ENCODE measurements at places on chromosomes 7 and 10. TPM values are rescaled to one million over a fixed set of nuclear protein-coding genes. Genes with fewer than 3 reads are reported as not detected.

Gene PARD3
- total RNA-seq = 35.2 TPM

- peaks cover 19% of the 10 kb centered on the region for H3K4me1 ChIP-seq
- no peaks in the 10 kb centered on the region for H3K27me3 ChIP-seq
- no peak for DNase-seq
- no peak overlapping the region for H3K27ac ChIP-seq
- H3K4me3 ChIP-seq = no peak overlapping the region
- no peaks in the 10 kb centered on the region for H3K36me3 ChIP-seq
Measured at GRCh38 chr10:31830887-31831286, 97.7 kb downstream of the ARHGAP12 start.

Gene GPR158
- 0.13 TPM for total RNA-seq

- DNase-seq = no peak
- H3K27me3 ChIP-seq = no peaks in the 10 kb centered on the region
- H3K4me1 ChIP-seq = no peaks in the 10 kb centered on the region
- no peak overlapping the region for H3K4me3 ChIP-seq
- no peaks in the 10 kb centered on the region for H3K36me3 ChIP-seq
- H3K27ac ChIP-seq = no peak overlapping the region
Measured at GRCh38 chr7:118052336-118052735, 131.6 kb upstream of the LSM8 start.

DNA sequence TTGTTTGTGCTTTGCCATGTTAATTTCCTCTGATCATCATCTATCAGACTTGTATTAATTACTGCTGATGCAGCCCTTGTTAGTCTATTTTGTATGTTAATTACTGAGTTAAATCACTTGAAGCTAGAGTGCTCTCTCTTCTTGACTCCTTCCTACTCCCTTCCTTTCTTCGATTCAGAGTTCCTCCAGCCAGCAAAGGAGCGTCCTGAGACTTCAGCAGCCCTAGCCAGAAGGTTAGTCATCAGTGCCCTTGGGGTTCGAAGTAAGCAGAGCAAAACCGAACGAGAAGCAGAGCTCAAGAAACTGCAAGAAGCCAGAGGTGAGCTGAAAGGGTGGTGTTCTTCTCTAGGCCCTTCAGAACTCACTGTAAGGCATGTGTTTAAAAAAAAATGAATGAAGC, 32.1 kb downstream of the LOXL4 start:
- H3K4me3 ChIP-seq = no peak overlapping the region
- H3K4me1 ChIP-seq = no peaks in the 10 kb centered on the region
- no peaks in the 10 kb centered on the region for H3K27me3 ChIP-seq
- no peak for DNase-seq

DNA sequence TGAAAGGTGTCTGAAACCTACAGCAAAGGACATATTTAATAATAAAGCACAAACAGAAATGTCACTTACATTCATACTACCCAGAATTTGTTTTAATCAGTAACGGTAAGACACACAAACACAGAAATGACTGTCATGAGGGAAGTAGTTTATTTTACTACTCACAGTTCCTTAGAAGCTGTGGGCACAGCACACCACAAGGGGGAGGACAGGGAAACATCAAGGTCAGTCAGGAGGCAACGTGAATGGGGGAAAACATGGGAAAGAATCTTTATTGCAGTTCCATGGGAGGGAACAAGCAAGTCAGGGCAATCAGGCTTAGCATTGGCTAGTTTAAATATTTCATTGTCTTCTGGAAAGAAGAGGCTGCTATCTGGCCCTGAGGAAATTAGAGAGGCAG, 123.8 kb upstream of the PDSS1 start:
- H3K36me3 ChIP-seq = no peaks in the 10 kb centered on the region
- no peak overlapping the region for H3K4me3 ChIP-seq
- no peaks in the 10 kb centered on the region for H3K4me1 ChIP-seq
- DNase-seq = no peak
- H3K27me3 ChIP-seq = no peaks in the 10 kb centered on the region

Gene ZNHIT1
- total RNA-seq = 71.5 TPM

- no peaks in the 10 kb centered on the region for H3K4me1 ChIP-seq
- no peak overlapping the region for H3K27ac ChIP-seq
- H3K36me3 ChIP-seq = no peaks in the 10 kb centered on the region
- no peak overlapping the region for H3K4me3 ChIP-seq
- H3K27me3 ChIP-seq = no peaks in the 10 kb centered on the region
Measured at GRCh38 chr10:59976909-59977308, 70.6 kb upstream of the CCDC6 start.

Gene PAX4
- total RNA-seq = 0.33 TPM

Gene PILRA
- total RNA-seq = 4.2 TPM

Gene MMS19
- total RNA-seq = 127 TPM

- H3K4me3 ChIP-seq = no peak overlapping the region
- H3K36me3 ChIP-seq = peaks cover 9% of the 10 kb centered on the region
- H3K4me1 ChIP-seq = peaks cover 50% of the 10 kb centered on the region
- H3K27me3 ChIP-seq = peaks cover 22% of the 10 kb centered on the region
- no peak overlapping the region for H3K27ac ChIP-seq
- DNase-seq = no peak
Measured at GRCh38 chr10:80545258-80545881, 7.7 kb downstream of the SH2D4B start.

DNA sequence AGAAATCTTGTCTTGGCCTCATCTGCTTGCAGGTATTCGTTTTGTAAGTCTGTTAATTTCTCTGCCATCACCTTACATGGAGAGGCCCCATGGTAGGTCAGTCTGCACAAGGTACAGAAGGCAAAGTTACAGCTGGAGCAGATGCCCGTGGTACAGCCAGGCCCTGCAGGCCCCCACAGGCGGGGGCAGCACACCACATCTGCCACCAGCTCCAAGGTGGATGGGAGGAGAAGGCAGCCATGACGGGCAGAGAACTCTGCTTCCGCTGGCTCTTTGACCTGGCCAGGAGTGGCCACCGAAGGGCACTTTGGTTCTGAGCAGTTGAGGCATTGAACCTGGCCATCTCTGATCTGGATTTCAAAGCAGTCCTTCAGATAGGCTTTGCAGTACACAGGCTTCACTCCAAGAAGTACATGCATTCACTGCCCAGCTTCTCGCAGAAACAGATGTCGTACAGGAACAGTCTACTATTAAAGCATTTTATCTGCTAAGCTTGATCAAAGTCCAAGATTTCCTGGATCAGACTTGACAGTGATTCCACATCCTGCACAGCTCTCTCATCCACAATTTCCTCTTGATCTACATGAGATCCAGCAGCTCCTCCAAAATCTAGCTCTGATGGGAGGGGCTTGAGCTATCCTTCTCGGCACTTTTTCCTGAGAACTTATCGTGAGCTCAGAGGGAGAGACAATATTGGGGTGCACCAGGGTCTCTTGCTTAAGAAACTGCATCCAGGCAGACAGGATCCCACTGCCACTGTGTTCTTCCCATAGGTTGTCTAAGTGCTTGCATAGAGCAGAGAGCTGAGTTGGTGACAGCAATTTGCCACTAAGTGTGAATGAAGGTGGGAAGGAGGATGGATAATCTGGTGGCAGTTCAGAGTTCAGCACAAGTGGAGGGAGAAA, 120.7 kb downstream of the TRRAP start:
- H3K27me3 ChIP-seq = peaks cover 6% of the 10 kb centered on the region
- peaks cover 34% of the 10 kb centered on the region for H3K36me3 ChIP-seq
- no peak overlapping the region for H3K4me3 ChIP-seq

Gene SPDYE16
- total RNA-seq = not detected

DNA sequence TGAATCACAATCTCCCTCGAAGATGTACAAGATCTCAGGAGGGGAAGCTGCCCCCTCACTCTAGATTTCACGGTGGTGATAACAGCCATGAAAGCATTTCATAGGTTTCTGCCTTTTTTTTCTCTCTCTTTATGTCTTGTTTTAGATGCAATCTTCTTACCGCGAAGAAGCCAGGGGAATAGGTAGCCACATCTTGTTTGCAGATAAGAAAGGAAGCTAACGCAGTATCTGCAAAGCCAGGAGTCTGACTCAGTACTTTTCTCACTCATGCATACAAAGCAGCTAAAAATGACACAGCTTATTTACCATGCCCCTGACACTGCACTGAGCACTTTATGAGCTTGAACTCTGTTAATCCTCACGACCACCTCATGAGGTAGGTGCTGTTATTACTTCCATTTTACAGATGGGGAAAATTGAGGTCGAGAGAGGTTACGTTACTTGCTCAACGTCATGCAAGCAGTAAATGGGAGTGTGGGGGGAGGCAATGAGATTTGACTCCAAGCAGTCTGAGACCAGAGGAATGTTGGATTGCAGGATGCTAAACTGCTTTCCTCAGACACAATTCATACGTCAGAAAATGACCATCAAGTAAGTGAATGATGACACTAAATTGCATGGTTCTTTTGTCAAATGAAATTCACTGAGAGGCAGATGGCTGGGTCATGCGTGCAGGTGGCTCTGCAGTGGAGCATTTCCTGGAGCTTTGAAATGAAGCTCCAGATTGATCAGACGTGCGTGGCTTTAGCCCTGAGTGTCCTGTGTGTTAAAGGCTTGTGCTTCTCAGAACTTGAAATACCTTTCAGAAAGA, 3.3 kb downstream of the MAP3K8 start:
- peaks cover 8% of the 10 kb centered on the region for H3K27me3 ChIP-seq
- H3K4me3 ChIP-seq = no peak overlapping the region
- H3K36me3 ChIP-seq = no peaks in the 10 kb centered on the region
- peaks cover 17% of the 10 kb centered on the region for H3K4me1 ChIP-seq
- H3K27ac ChIP-seq = no peak overlapping the region
- DNase-seq = no peak

DNA sequence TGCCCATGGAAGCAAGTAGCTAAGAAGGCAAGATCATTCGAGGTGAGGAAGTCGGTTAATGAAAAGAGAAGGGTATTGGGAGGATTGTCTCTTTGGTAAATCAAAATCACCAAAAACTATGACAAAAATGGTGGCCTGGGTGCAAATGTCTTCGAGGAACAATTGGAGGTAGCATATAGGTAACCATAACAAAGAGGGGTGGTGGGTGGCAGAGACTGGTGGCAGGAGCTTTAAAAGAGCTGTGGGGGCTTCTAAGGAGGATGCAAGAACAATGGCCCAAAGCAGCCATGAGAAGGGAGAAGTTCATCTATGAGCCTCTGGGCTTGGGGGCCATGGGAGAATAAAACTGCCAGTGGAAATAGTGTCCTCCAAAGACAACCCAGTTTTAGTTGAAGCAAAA, 172.2 kb upstream of the PDE1C start:
- no peaks in the 10 kb centered on the region for H3K27me3 ChIP-seq
- no peak overlapping the region for H3K4me3 ChIP-seq
- peaks cover 7% of the 10 kb centered on the region for H3K4me1 ChIP-seq

GRCh38 chr7:101698964-101699363, 69.9 kb upstream of the MYL10 start:
- H3K4me1 ChIP-seq = no peaks in the 10 kb centered on the region
- H3K27me3 ChIP-seq = peaks cover 9% of the 10 kb centered on the region
- no peak overlapping the region for H3K27ac ChIP-seq
- H3K4me3 ChIP-seq = no peak overlapping the region

Gene PRPS1L1
- total RNA-seq = not detected

Gene AKAP9
- total RNA-seq = 37.6 TPM

DNA sequence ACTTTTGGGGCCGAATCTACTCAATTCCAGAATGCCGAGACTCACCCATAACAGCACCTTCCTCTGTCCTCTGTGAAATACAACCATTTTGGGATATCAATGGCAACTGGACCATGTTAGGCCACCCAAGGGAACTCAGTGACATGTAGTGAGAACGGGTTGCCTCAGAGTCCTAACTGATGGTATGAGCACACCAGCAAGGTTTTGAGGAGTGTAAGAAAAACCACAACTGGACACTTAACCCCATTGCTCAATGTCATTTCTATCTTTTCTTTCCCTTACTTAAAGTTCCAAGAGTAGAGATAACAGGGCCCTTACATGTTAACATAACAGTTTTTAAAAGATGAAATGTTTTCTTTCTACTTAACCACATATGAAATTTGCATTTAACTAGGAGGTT, 67.1 kb downstream of the TNS3 start:
- H3K4me1 ChIP-seq = peaks cover 12% of the 10 kb centered on the region
- no peak overlapping the region for H3K27ac ChIP-seq
- no peaks in the 10 kb centered on the region for H3K36me3 ChIP-seq
- DNase-seq = no peak
